GM23248 (cell line): ENCODE measurements at places on chromosomes 2 and 18. TPM values are rescaled to one million over a fixed set of nuclear protein-coding genes. Genes with fewer than 3 reads are reported as not detected.

- no peak overlapping the region for H3K27ac ChIP-seq
- no peak overlapping the region for H3K4me3 ChIP-seq
- no peaks in the 10 kb centered on the region for H3K36me3 ChIP-seq
- H3K27me3 ChIP-seq, result no peaks in the 10 kb centered on the region
These were observed 179.6 kb downstream of the RNF144A start for GRCh38 chr2:7096726-7097352.

DNA sequence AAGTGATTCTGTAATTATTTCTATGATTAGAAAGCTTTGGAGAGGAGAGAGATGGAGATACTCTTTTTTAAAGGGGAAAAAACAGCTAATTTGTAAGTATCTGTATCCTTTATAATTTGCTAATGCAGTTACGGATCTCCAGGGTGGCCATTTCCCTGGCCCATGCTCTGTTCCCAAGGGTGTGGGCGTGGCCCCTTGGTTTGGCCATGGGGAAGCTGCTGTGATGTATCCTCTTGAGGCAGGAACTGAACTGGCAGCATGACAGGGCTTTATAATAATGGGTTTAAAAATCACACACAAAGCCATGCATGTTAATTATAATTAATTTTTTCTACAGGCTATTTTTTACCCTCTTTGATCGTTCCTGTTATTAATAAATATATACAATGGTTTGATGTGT, 27.0 kb downstream of the TRAPPC12 start:
- H3K36me3 ChIP-seq, result peaks cover 19% of the 10 kb centered on the region; the same call in 1 of the 2 replicates
- H3K27ac ChIP-seq, result no peak overlapping the region
- H3K4me1 ChIP-seq, result no peaks in the 10 kb centered on the region
- H3K4me3 ChIP-seq, result no peak overlapping the region

The MYL1 gene
- total RNA-seq, result not detected in 2 replicates

DNA sequence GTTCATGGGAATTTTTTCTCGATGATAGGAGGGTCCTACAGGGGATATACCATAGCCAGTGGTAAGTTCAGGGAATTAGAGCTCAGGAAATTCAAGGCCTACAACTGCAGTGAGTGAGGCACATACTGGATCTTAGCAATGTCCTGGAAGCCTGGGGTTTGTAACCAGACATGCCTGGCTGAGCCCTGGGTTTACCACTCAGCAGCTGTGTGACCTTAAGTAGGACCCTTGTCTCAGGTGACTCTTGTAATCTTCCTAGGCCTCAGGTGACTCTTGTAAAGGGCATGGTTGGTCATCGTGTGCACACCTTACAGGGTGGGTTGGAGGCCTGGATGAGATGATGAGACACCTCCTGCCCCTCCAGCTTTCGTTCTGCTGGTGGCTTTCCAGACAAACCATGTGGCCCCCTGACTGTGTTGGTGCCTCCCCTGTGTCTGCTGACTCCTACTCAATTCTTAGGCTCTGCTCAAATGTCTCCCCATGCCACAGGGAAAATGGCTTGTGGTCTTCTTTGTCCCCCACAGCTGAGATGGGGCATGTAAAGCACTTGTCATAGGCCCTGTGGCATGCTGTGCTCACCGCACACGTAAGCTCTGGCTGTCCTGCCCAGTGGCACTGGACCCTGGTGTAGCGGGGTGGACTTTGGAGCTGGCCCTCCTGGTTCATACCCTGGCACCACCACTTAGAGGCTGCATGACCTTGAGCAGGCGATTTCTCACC, 94.1 kb downstream of the FHOD3 start:
- H3K36me3 ChIP-seq, result no peaks in the 10 kb centered on the region
- no peaks in the 10 kb centered on the region for H3K27me3 ChIP-seq
- no peak overlapping the region for H3K27ac ChIP-seq
- peaks cover 6% of the 10 kb centered on the region; the same call in 1 of the 2 replicates for H3K4me1 ChIP-seq
- H3K4me3 ChIP-seq, result no peak overlapping the region
- DNase-seq, result no peak

GRCh38 chr18:67510831-67511230, 5.7 kb downstream of the DSEL start:
- peaks cover 45% of the 10 kb centered on the region for H3K4me1 ChIP-seq
- H3K4me3 ChIP-seq, result no peak overlapping the region
- H3K27me3 ChIP-seq, result no peaks in the 10 kb centered on the region
- H3K36me3 ChIP-seq, result peaks cover 59% of the 10 kb centered on the region
- H3K27ac ChIP-seq, result no peak overlapping the region

DNA sequence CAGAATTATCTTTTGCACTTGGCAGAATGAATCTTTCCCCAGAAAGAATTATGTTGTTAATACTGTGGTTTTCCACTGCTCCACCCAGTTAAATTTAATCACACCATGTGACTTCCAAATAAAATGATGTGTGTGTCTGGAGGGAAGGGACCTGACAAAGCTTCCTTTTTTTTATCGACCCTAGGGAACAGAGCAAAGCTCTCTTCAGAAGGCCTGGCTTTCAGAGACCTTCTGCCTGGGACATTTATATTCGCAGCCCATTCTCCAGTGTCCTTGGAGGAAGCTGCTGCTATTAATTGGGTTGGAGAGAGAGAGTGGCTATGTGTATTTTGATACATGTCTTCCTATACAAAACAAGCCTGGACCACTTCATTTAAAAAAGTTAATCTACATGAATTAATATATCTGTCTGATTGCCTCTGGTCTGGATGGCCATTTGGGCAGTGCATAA, 233.7 kb downstream of the PRKCE start:
- DNase-seq, result peak; percentile 49
- H3K4me1 ChIP-seq, result peaks cover 38% of the 10 kb centered on the region
- H3K27ac ChIP-seq, result 0 out of 2 replicates have a peak overlapping the region, but pooled peaks have one; percentile 7
- H3K27me3 ChIP-seq, result no peaks in the 10 kb centered on the region

DNA sequence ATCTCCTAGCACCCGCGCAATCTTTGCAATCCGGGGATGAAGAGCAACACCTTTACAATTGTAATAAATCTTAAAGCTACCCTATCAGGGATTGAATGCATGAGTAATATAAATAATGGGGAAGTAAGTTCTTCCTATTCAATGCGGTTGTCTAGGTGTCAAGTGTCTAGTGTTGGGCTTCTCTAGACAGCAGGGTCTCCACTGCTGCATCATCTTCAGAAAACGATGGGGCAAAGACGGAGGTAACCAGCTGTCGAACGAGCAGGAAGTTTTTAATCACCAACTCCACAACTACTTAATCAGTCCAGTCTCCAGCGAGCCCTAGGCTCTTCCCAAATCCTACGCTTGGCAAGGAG, 573 bp downstream of the STAM2 start:
- H3K36me3 ChIP-seq, result no peaks in the 10 kb centered on the region
- DNase-seq, result peak; percentile 39
- H3K27me3 ChIP-seq, result no peaks in the 10 kb centered on the region

The ACTG2 gene
- not detected in 2 replicates for total RNA-seq

The ONECUT2 gene
- total RNA-seq, result not detected in 2 replicates

The SCN1A gene
- 0.13 TPM in 1 of 2 replicates, not detected in the other for total RNA-seq

DNA sequence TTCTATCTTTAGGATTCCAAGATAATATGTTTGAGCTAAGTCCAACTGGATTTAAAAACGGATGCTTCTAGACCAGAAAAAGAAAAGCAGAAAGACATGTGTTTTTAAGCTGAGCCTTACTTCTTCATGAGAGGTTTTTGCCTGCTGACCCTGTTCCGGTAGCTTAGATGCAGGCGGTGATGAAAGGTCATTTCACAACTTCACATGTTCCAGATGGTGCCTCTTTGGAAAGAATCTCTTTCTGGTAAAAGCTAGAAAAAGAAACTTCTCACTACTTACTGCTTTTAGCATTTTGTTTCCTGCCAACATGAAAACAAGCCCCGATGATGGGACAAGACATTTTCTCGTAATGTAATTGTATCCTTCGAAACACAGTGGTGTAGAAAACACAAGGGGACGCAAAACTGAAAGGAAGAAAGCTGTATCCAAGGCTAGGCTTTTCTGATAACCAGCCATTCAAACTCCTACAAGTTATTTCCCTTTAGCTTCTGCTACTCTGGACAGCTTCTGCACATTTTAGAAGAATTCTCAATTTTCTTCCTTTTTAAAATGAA, 407.3 kb upstream of the LYPD1 start:
- H3K4me1 ChIP-seq, result no peaks in the 10 kb centered on the region
- no peaks in the 10 kb centered on the region for H3K36me3 ChIP-seq
- H3K4me3 ChIP-seq, result no peak overlapping the region
- peak; percentile 14 for DNase-seq
